CD8-positive, alpha-beta T cell (primary cell): ENCODE measurements at places on chromosomes 3 and 15.

- DNase-seq: no peak
Observed at GRCh38 chr15:68672781-68673205, 94.0 kb downstream of the CORO2B start.

GRCh38 chr15:92922418-92923002 is 22.4 kb downstream of the CHD2 start:
- no peak for DNase-seq

DNA sequence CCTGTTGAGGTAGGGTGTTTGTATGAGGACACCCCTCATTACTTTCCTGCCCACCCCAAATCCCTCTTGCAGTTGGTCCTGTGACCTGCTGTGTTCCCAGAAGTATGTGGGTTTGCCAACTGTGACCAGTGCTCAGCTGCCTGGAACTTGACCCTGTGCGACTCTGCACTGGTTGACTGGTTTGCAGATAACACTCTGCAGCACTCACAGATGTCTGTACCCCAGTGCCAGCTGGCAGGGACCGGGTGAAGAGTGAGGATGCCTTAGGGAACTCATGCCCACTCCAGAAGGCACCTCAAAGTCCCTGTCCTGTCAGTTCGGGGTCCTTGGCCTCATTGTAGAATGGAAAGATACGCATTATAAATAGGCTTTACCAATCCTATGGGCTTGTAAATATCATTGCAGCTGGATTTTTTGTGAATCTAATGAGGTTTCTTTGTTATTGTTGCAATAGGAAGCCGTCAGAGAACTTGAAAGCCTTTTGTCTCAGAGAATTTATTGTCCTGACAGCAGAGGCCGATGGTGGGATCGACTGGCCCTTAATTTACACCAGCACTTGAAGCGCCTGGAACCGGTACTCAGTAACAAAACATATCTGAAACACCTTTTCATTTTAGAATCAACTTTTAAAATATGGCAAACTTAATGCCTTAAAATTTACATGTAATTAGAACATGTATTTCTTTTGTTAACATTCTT is 18.2 kb downstream of the FAN1 start:
- no peak for DNase-seq

DNA sequence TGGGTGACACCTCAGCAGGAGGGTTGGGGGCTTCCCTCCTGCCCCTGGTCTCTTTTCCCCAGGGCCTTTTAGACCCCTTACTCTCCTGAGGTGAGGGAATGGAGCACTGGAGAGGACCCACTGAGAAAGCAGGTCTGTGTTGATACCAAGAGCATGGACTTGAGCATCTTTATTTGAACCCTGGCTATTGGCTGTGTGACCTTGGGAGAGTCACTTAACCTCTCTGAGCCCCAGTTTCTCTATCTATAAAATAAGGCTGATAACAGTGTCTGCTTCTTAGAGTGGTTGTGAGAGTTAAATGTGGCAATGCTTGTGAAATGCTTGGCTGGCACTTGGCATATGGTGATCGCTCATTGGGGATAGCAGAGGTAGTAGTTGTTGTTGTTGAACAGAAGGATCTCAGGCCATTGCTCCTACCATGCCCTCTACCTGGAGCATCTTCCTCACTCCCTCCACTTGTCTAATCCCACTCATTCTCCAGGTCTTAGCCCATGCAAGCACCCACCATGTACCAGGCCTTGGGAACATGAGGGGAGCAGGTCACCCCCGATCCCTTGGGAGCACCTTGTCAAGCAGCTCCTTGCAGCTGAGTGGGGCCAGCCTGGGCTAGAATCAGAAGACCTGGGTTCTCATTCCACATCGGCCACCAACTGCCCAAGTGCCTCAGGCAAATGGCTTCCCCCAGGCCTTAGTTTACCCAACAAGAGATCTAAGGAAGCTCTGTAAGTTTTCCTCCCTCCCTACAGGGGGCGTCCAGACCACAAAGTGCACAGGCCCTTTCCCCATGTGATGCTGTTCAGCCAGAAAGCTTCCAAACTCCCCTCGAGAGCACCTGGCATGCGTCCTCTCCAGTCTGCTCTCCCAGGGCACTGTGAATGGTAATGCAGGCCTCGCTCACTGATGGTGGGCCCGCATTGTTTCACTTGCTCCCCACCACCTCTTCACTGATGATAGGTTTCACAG is 96.7 kb downstream of the LSM3 start:
- no peak for DNase-seq

DNA sequence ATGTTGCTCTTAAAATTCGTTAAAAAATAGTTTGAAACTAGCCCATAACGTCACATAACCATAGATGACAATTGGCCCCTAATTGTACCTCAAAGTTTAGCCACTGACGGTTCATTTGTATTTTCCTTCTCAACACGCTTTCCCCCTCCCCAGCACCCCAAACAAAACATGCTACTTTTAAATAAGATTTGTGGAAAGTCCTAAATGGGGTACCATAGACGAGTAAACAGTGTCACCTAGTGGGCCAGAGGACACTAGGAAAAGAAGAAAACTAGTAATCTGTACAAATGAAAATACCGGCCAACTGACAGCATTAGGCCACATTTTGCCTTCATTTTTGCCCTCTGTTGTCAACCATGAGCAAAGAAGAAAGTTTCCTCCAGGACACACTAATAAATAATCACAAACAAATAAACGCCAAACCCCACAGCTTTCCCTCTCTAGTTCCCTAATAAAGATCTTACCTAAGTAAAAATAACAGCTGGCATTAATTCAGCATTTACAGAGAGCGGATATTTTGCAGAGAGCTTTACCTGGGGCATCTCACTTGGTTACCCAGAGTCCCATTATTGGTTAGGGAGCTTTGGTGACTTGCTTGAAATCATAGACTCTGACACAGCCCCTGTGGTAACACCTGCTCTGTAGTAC is 175.1 kb upstream of the ATP11B start:
- no peak for DNase-seq

DNA sequence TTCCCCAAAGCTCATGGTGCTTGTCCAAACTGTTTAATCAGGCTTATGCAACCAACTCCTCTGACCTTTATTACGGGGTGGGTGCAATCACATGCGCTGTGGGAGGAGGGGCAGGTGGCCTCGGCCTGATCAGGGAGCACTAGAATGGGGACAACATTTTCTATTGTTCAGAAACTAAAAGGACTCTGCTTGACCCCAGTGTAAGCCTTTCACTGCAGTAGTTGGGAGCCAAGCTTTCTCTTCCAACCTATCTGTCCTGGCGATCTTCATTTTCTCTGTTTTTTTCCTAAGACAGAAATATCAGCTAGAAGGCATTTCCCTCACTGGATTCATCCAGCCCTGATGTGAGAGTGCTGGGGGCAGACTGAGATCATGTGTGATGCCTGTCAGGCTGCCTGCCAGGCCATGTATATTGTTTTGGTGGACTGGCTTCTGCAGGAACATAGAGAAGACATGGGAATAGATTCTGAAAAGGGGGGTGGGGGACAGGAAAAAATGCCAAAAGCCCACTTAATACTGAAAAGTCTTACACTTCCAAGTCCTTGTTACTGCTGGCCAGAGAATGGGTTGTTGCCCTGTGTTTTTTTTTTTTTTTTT is 627.0 kb upstream of the TBL1XR1 start:
- DNase-seq: no peak

- DNase-seq: no peak
Observed at GRCh38 chr3:3800080-3800455, 837 bp downstream of the LRRN1 start.

GRCh38 chr3:127853681-127854080 is 31.4 kb upstream of the MGLL start:
- no peak for DNase-seq

GRCh38 chr15:91255670-91256192 is 155.7 kb downstream of the SV2B start:
- DNase-seq: no peak

DNA sequence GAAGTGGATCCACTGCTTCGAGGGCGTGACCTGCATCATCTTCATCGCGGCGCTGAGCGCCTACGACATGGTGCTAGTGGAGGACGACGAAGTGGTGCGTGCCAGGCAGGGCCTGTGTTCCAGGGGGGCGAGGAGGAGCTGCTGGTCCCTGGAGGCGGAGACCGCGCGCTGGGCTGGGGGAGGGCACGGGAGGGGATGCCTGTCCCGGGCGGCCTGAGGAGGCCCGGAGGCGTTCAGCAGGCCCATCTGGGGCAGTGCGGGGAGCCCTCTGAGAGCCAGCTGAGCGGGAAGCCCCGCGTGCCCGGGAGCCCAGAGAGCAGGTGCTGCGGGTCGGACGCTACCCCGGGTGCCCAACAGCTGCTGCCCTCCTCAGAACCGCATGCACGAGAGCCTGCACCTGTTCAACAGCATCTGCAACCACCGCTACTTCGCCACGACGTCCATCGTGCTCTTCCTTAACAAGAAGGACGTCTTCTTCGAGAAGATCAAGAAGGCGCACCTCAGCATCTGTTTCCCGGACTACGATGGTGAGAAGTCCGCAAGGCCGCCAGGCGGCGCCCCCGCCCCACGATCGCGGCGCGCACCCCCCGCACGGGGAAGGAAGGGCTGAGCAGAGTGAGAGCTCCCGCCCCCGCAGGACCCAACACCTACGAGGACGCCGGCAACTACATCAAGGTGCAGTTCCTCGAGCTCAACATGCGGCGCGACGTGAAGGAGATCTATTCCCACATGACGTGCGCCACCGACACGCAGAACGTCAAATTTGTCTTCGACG is 2.9 kb downstream of the GNAT1 start:
- DNase-seq: peak; percentile 84

DNA sequence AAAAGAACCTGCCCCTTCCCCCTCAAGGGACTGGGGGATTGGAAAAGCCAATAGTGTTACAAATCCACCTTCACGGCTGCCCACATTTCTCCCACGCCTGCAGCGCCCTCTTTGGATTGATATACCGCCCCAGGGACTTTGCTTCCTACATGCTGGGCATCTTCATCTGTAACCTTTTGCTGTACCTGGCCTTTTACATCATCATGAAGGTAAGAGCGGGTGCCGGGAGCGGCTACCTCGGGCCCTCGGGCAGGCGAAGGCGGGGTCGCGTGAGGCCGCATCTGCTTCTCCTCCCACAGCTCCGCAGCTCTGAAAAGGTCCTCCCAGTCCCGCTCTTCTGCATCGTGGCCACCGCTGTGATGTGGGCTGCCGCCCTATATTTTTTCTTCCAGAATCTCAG is 73.1 kb downstream of the USF3 start:
- no peak for DNase-seq

DNA sequence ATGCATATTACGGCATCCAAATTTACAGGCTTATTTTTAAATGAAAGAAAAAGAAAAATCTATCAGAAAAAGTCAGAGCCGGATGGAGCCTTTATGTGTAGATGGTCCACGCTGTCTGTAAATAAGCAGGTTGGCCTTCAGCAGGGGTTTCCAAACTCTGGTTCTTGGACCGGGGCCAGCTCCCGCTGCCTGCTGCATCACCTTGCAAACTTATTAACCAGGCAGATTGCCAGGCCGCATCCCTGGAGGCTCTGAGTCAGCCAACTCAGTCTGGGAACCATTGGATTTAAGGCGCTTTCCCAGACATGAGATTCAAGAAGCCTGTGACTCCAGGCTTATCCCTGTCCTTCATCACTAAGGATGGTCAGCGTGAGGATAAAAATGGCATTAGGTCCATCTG is 212.4 kb downstream of the OPA1 start:
- DNase-seq: no peak
